ENCODE measurements at places on chromosomes 11 and 22.

DNA sequence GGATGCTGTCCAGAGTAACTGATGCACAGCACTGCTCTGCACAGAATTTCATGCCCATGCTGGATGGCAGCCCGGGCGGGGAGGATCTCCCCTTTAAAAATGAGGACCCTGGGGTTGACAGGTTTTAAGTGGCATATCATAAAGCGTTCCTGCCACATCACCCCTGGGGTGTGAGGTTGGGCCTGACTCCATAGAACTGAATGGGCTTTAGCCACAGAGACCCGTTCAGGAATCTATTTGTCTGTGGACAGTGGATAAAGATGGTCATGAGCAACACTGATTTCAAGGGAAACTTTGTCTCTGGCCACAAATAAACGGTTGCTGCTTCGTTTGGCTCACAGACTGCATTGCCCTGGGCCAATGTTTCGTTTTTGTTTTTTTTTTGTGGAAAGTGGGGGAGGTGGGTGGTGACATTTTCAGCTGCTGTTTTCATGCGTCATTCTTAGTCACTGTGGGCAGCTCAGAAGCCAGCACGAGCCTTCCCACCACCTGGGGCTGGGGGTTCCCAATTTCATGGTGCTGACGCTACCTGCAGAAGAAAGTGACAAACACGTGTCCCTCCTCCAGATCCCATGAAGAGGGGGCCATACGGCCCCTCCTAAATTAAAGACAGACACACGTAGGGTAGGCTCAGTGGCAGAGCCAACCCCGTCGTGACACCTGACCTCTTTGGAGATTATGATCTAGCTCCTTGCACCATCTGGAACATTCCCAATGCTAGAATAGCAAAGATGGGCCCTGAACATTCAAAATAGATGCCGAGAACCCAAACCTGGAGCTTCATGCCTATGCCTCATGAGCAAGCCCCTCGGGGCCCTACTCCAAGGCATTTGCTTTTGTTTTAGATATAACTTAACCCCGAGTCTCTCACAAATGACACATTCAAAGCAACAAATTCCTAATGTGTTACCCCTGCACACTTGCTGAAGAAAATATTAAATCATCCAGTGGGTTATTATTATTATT is 54.8 kb upstream of the PHF21B start:
- no peak for DNase-seq

DNA sequence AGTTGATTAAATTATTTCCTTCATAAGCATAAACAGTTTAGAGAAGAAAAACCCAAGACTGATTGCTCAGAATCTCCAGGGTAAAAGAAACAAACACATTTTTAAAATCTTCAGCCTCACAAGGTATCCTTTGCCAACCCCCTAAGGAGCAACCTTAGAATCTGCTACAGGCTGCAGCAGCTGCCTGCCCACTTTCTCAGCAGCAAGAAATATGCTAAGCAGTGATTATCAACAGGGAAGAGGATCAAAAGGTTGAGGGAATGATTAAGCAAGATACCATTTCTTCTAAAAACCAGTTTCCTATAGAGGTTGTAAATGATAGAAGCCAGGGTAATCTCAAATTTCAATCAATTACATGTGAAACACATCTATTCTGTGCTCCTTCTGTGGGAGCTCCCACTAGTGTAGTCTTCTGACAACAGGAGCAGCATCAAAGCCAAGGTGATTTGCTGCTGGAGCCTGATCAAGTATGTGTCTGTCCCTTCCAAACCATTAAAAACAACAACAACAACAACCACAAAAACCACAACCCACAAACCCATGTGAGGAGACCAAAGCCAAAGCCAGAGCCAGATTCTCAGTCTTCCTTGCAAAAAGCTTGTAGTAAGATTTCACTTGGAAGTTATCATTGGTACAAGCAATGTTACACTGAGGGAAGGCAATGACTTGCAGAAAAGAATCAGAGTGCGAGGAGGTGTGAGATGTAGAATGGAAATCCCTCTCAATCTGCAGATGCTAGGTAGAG is 761.2 kb downstream of the DLG2 start:
- DNase-seq = no peak

GRCh38 chr11:59556917-59557348 is 45.6 kb downstream of the OR4D9 start:
- DNase-seq = no peak

DNA sequence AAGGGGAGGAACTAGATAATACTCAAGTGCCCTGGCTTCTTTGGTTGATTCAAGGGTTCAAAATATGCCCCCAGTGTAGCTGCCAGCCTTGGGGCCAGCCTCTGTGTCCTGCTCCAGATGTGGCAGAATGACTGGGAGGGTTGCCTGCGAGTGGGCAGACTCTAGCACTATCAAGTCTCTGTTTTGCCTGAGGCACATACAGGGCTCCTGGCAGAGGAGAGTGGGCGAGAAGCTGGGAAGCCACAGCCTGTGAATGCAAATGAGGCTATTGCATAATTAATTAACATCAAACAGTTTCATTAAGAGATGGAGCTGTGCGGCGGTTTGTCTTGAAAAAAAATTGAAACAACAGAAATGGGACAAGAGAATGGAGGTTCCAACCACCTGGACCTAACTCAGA is 50.8 kb downstream of the BUD13 start:
- DNase-seq = no peak

DNA sequence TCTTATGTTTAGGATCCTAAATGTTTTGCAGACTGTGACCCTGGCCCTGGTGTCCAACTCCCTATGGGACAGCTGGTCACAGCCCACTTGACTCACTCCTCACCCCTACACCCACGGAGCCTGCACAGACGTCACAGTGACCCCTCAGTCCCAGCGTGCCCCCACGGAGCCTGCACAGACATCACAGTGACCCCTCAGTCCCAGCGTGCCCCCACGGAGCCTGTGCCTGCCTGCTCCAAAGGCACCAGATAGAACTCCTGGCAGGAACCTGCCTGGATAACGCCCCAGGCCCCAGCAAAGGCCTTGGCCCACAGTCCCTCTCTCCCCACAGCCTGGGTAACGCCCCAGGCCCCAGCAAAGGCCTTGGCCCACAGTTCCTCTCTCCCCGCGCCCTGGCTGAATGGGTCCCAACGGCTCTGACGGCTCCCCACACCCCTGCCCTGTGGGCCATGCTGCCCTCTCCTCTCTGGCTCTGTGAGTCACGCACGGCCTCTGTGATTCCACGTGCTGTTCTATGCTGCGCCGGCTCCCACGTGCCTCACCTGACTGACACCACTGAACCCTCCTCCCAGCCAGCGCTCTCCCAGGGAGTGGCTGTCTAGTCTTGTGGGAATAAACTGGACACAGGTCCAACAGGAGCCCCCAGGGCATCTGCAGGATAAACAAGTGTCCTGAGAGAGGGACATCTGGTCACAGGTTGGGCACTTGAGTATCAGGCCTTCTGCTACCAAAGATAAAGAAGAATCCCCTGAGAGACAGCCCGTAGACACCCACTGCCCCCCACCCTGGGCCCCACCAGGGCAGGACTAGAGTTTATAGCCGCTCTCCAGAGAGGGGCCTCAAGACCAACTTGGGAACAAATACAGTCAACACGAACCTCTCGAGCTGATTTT is 250.3 kb downstream of the BRD1 start:
- DNase-seq = no peak

DNA sequence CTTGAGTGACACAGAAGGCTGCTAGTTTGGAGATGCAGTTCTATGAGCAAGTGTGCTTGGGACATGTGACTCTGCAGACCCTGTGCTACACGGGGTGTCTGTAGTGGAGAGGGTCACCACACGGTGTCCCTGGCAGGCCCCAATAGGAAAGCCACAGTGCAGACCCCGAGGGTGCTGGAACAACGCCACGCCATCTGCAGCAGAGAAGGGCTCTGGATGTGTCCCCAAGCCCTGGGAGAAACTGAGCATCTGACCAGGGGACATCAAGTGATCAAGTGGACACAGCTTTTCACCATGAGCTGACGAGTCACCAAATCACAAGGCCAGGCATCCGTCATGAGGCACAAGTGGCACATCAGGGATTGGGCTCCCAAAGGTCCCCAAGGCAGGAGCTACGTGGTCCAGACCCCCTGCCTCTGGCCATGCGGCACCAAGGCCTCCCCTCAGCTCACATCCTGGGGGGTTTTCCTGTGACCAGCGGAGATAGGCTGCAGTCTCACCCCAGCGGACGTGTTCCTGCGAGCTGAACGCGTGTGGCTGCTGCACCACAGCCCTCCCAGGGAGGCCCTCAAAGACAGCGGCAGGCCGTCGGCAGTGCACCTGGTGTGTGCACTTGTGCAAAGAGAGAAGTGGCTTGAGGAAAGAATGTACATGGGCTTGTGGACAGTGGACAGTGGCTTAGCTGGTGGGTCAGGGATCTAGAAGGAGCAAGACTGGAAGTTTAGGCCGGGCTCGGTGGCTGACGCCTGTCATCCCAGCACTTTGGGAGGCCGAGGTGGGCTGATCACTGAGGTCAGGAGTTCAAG is 96.7 kb downstream of the RPS6KA4 start:
- no peak for DNase-seq

GRCh38 chr11:118883368-118884071 is at the start of gene CXCR5:
TSS of gene CXCR5 (plus strand) at chr11:118883892. CDS start at chr11:118883942, 50 bp downstream.
- DNase-seq = no peak

- DNase-seq = no peak
Observed at GRCh38 chr11:69007975-69008381, 5.1 kb downstream of the MRGPRF start.

GRCh38 chr11:117071344-117071787 is 26.9 kb downstream of the SIK3 start:
- no peak for DNase-seq

DNA sequence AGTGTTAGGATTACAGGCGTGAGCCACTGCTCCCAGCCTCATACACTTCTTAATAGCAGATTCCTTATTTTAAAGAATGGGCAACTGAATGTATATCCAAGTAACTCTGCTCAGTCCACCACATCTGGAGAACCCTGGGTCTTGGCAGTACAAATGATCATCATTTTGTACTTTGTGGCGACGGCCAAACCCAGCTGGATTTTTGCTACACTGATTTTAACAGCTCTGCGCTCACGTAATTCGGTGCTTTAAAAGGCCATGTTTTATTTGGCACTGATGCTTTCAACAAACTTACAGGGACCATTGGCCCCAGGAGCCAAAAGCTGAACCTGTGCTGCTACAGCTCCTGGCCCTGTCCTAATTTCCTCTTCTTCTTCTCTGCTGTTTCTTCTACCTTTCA is 60.8 kb upstream of the PDE3B start:
- DNase-seq = no peak

DNA sequence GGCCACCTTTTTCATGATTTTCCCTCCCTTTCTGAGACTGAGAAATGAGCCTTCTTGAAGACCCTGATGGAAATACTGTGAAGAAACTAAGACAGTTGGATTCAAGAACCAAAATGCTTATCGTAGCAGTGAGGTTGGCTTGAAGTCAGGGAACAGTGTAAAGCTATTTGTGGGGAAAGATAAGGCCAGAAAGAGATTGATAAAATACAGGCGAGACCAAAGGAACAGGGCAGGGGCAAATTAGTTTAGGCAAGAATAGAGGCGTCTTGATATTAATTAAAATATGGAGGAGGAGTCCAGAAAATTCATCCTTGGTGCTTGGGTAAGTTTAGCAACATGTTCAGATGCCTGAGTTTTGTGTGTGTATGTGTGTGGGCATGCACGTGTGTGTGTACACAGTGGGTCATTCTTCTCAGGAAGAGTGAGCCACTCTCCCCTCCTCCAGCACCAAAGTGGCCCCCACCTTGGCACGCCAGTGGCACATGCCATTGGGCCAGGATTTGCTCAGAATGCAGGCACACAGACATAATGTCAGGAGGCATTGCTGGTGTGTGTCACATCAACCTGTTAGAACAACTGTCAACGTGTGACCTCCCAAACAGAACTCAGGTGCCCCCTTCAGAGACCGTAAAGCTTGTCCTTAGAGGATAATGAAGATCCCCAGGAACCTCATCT is 3.9 kb upstream of the EHF start:
- DNase-seq = no peak

- no peak for DNase-seq
Observed at GRCh38 chr11:13357232-13357631, 79.6 kb downstream of the BMAL1 start.

DNA sequence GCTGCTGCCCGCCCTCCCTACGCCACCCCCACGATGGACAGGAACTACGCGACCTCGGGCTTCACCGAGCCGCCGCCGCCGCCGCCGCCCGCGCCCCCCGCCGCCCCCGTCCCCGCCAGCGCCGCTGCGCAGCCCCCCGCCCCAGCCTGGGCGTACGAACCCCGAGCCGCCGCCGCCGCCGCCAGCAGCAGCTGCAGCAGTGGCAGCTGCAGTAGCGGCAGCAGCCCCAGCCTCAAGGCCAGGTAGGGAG is 407 bp downstream of the QSER1 start:
- DNase-seq = no peak

GRCh38 chr11:27540051-27540450 is 33.5 kb upstream of the LIN7C start:
- DNase-seq = no peak

- no peak for DNase-seq
Observed at GRCh38 chr11:59174664-59175033, 2.7 kb downstream of the DTX4 start.

GRCh38 chr11:114115451-114115928 is 56.0 kb downstream of the ZBTB16 start:
- no peak for DNase-seq

DNA sequence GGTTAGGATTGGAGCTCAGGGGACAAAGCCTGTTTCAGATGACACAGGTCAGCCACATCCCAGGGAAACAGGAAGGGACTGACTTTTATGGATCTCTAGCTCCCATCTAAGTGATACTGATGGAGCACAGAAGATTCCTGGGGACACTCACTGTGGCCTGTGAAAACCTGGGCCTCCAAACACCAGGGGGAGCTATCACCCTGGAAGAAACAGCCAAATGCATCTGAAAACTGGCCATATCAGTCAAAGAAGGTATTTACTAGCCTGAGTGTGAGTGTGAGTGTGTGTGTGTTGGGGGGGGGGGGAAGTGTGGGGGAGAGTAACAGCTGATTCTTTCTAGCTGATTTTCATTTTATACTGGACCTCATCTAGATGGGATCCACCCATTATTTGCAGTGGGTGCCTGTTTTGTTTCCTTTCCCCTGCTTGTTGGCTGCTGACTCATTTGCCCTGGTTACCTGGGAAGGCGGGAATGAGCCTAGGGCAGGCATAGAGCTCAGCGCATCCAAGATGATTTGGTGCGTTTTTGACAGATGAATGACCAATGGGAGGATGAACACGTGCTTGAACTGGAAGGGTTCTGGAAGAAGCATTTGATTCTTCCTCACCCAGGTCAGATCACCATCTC is 284.0 kb downstream of the KIRREL3 start:
- no peak for DNase-seq

GRCh38 chr11:118012083-118012669 is 26.0 kb downstream of the IL10RA start:
- DNase-seq = no peak

Measured in thoracic aorta (tissue), 2 donors.